ENCODE measurements at places on chromosomes 4 and X. TPM values are rescaled to one million over a fixed set of nuclear protein-coding genes. Genes with fewer than 3 reads are reported as not detected.

GRCh38 chrX:148755111-148755510, 254.7 kb downstream of the AFF2 start:
- DNase-seq = no peak

DNA sequence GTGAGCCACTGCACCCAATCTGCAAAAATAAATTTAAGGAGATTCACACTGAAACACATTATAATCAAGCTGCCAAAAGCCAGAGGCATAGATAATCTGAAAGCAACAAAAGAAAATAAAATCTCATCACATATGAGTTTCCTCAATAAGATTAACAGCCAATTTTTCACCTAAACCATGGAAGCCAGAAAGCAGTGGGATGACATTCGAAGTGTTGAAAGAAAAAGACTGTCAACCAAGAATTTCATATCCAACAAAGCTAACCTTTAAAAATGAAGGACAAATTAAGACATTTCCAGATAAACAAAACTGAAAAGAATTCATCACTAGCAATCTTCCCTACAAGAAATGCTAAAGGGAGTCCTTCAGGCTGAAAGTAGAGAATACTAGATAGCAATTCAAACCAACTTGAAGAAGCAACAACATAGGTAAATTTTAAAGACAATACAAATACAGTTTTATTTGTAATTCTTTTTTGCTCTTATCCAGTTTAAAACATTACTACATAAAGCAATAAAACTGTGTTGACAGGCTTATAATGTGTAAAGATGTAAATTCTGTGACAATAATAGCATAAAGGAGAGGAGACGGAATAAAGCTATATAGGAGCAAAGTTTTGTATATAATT, 23.1 kb upstream of the KLHL8 start:
- DNase-seq = no peak

DNA sequence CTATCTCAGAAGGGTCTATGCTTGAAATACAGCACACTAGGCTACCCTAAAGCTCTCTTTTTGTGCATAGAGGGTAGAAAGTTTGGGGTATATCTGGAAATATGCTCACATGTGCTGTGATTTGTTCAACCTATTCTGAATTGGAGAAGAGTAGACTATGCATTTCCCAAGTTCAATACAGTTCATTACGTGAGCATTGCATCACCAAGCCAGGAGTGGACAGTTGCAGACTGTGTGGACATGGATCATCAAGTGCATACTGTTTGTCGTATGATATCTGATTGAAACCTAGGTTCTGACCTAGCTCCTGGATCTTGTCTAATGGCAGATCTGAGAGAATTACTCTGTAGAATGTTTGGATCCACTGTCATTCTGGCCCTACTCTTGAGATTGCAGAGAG, 161.1 kb downstream of the FRAS1 start:
- DNase-seq = no peak

GRCh38 chr4:123747016-123747415, 350.4 kb downstream of the SPRY1 start:
- DNase-seq = peak; percentile 8

DNA sequence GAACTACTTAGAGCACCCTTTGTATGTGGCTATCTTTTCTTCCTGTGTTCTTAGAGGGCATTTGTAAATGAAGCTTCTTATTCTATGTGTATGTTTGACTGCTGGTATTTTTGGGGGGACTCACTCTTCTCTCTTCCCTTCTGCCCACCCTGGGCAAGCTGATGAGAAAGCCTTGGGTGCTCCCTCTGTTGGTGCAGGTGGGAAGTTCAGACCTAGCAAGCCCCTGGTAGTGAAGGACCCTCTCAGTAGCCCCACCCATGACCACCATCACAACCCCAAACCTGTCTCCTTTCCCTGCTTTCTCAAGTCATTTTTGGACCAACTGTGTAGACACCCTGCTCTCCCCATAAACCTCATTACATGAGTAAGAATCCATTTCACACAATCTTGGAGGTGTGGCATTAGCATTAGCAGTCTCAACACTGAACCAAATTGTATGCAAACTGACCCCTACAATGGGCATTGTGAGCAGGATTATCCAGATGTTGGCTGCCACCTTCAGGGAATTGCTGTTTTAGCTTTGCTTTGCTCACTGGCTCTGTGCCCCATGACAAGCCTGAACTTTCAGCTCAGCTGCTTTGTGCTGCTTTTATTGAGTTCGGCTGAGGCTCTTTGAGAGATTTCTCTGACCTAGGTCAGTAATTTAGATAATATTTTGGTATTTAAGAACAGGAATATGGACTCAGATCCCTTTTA, 27.9 kb downstream of the TRIM61 start:
- no peak for DNase-seq

- DNase-seq = no peak
These were observed 82.5 kb upstream of the MSX1 start for GRCh38 chr4:4776934-4777333.

GRCh38 chrX:10612215-10612614, 8.2 kb downstream of the MID1 start:
- DNase-seq = peak; percentile 56

- DNase-seq = peak; percentile 65
These were observed 164.4 kb downstream of the QDPR start for GRCh38 chr4:17347445-17347844.

DNA sequence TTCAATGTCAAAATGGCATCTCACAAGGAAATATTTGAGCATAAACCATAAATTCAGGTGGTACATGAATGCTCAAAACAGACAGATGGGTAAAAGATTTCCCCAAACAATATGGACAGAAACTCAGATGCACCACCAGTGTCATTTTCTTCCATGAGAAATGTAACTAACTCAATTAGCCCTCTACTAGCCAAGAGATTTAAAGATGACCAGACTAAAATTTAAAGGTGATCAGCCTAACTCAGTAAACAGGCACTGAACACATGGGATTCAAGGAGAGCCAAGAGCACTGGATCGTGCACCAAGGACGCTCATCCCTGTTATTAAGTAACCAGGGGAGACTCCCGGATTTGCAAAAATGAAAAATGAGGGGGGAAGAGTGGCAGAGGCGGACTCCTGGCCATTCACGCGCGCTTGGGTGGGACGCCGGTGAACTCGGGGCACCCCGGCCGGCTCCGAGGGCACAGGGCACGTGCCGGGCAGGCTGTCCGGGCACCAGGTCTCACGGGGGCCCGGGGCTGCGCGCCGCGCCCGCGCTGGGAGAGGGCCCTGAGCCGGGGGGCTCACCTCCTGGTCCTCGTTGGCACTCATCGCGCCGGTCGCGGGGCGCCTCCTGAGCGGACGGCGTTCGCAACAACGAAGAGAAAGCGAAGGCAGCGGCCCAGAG, 490 bp downstream of the RWDD4 start:
- DNase-seq = peak; percentile 19

DNA sequence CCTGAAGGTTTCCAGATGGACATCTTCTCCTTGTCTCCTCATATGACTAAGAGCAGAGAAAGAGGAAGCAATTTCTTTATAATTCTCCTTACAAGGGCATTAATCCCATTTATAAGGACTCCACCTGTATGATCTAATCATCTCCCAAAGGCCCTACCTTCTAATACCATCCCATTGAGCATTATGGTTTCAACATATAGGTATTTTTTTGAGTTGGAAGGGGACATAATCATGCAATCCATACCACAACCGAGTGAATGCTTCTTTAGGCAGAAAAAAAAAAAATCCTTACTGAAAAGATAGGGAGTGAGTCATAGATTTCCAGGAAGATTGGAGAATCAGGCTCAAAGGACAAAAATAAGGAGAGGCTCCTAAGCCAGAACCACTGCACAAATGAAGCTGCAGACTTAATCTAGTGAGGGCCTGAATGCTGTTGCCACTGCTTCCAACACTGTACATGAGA, 312.5 kb upstream of the HS3ST1 start:
- peak; percentile 76 for DNase-seq

- DNase-seq = no peak
These were observed 280.0 kb upstream of the PCDH18 start for GRCh38 chr4:137812258-137812657.

DNA sequence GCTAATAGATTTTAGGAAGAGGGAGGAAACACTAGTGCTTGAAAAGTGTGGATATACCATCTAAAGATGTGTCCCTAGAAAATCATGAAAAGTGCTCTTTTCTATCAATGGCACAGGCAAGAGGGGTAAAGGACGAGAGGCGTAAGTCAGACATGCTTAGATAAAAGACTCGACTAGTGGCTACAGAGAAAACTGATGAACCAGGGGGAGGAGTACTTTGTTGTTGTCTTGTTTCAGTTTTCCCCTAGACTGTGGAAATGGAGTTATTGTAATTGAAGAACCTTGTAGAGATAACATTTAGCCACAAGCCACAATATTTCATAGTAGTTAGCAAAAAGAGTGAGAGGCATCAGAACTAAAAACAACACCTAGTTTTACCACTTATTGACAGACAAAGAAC, 21.4 kb downstream of the GALNTL6 start:
- no peak for DNase-seq

- DNase-seq = no peak
These were observed 40.4 kb upstream of the PDLIM5 start for GRCh38 chr4:94411296-94411695.

DNA sequence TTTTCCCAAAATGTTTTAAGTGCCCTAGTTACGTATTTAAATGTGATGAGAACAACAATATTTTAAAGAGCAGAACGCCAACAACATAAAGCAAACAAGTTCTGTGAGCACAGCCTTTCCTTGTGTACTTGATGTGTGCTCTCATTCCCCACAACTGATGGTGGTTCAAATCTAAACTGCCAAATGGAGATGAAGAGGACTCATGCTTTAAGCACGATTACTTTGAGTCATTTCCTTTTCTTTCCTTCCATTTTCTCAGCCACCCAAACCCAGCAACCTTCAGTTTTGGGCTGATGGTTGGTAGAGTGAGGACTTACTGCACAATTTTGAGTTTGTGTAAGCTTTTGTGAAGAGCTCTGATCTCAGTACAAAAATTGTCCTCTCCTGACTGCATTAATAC, 1.7 kb downstream of the NSD2 start:
- peak; percentile 70 for DNase-seq

DNA sequence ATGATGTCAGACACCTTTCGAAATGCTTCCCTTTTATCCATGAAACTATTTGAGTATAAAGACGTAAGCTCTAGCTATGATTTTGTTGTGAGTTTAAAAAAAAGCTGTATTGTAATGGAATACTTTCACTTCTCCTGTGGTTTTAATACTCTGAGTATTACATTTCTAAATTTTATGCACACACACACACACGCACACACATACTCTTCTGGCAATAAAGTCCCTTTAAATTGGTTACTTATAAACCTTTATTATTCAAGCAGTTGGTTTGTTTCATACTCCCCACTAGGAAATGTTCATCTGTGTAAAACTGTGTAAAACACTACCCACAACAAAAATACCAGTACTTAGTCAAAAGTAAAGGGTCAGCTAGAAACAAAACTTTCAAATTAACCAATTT, 18.2 kb downstream of the VAMP7 start:
- DNase-seq = no peak

DNA sequence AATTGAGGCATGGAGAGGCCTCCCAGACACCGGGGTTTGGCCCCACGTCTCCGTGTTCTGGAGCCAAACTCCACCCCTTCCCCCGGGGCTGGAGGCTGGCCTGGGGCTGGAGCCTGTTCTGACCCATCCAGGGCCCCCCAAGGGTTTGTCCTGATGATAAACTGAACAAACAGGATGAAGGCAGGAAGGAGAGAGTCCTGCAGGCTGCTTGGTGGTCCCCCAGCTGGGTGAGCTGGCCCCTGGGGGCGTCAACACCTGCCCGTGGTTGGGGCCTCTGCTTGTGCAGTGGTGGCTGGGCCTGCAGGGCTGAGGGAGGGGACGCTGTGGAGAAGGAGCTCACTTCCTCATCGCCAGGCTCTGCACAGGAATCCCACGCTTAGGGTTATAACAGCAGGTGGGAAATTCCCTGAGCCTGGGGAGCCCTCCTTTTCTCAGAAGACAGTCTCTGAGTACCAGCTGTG, 2.3 kb downstream of the SH3TC1 start:
- no peak for DNase-seq

DNA sequence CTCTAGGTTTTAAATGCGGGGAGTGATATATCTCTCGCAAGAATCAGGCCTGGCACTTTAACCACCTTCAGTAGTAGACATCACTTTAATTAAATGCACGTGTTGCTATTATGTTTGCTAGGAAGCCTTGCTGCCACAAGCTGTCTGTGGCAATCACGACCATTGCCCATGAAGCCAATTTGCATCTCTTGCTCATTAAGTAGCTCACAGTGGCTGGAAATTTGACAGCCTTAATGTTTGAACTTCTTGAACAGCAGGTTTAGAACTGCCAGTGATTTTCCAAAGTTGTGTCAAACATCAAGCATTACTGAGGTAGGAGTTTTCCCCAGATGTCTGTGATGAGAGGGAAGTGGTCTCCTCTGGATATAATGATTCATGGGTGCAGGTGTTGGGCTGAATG, 642.3 kb upstream of the CPEB2 start:
- no peak for DNase-seq

GRCh38 chr4:6250235-6250983, 19.2 kb upstream of the WFS1 start:
- peak; percentile 79 for DNase-seq

DNA sequence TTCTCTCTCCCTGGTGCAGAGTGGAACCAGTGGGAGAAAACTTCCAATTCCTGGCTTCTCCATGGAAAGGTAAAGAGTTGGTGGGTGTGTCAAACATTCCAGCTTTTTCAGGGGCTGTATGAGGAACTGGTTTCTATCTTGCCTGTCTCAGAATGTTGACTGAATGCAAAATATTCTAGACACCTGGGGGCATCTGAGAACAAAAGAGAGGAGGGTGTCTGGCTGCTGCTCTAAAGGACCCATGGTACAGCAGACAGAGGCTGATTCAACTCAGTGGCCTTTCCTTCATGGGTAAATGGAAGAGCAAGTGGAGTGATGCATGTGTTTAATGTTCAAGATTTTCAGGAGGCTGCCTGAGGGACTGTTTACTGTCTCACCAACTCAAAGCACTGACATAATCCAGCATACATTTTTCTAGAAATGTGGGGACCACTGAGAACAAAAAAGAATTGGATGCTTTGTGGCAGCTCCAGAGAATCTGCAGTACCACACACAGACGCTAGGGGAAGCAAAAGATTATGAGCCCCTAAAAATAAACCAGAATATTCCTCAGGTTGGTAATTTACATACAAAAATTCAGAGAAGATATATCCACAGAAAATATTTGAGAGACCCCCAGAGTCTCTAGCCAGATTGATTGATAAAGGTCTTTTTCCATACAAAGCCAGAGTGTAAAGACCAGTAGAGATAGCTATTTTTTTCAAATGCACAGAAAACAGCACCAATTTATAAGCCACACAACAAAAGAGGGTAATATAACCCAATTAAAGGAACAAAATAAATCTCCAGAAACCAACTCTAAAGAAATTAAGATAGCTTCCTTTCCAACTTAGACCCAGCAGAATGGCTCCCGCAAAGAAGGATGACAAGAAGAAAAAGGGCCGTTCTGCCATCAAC, 48.0 kb upstream of the STARD8 start:
- DNase-seq = peak; percentile 21

- no peak for DNase-seq
These were observed 18.8 kb downstream of the ATP1B4 start for GRCh38 chrX:120380699-120381098.

- DNase-seq = no peak
These were observed 190.2 kb downstream of the SMIM20 start for GRCh38 chr4:26104056-26104685.

FAT1 gene
- total RNA-seq = 114 TPM

MAGEH1 gene
- total RNA-seq = 11.4 TPM

MAGEA12 gene
- total RNA-seq = not detected

BEX4 gene
- total RNA-seq = 7.9 TPM

RPS6KA6 gene
- 4.2 TPM for total RNA-seq

NMU gene
- total RNA-seq = not detected

STIM2 gene
- total RNA-seq = 31.2 TPM

LONRF3 gene
- total RNA-seq = not detected

All from fibroblast of the aortic adventitia (primary cell).